Thoracic aorta (tissue), 2 donors: ENCODE measurements at places on chromosomes 3 and 15.
A peak's percentile ranks its signal among the peaks of the same experiment; 100 is the strongest.

GRCh38 chr3:138434276-138434874 is at the start of gene ESYT3:
Gene ESYT3 (plus strand): TSS chr3:138434616. CDS start chr3:138434799, 183 bp downstream.
- peak; percentile 9 for DNase-seq

- no peak for DNase-seq
These were observed 57.2 kb downstream of the NIPA2 start for GRCh38 chr15:22895465-22896190.

DNA sequence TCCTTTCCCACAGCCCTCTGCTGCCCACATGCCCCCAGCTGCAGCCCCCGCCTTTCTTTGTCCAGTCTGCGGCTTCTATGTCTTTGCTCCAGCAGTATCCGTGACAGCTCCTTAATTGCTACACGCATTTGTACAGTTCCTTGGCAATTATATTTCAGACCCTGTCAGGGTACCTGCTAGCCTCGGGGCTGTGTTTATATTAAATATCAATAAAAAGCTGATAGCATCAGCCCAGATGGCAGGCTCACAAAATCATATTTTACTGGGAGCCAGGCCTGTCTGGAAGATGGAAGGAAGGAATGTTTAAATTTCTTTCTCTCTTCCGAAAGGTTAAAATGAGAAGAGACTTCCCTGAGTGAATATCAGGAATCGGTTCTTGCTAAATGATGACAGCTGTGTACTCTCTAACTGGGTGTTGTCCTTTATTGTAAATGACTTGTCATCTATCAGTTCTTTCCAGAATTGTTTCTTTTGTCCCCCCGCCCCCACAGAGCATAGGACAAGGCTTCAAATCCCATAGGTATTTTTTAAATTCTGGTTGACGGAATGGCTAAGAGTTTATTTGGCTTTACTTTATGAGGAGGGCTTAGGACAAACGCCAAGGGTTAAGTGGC is 378.1 kb downstream of the LRTM1 start:
- no peak for DNase-seq

- no peak for DNase-seq
These were observed 6.1 kb downstream of the RHO start for GRCh38 chr3:129534428-129535027.

- DNase-seq: no peak
These were observed 128.3 kb upstream of the GADL1 start for GRCh38 chr3:31022716-31023115.

DNA sequence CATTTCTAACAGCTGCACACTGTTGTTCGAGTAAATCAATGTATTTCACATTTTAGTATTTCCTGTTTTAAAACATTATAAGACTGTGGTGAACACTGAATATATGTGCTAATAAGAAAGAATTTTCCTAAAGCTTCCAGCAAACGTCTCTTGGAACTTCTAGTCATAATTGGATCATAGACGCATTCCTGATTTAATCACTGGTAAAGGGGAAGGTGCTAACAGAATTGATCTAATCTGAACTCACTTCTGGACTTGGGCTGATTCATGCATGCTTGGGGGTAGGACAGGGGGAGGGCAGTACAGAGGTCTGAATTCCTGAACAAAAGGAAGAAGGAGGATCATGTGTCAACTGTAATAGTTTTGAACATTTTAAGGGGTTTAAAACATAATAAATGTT is 7.3 kb upstream of the LEKR1 start:
- no peak for DNase-seq

- no peak for DNase-seq
These were observed 27.9 kb downstream of the FBN1 start for GRCh38 chr15:48617619-48618018.

DNA sequence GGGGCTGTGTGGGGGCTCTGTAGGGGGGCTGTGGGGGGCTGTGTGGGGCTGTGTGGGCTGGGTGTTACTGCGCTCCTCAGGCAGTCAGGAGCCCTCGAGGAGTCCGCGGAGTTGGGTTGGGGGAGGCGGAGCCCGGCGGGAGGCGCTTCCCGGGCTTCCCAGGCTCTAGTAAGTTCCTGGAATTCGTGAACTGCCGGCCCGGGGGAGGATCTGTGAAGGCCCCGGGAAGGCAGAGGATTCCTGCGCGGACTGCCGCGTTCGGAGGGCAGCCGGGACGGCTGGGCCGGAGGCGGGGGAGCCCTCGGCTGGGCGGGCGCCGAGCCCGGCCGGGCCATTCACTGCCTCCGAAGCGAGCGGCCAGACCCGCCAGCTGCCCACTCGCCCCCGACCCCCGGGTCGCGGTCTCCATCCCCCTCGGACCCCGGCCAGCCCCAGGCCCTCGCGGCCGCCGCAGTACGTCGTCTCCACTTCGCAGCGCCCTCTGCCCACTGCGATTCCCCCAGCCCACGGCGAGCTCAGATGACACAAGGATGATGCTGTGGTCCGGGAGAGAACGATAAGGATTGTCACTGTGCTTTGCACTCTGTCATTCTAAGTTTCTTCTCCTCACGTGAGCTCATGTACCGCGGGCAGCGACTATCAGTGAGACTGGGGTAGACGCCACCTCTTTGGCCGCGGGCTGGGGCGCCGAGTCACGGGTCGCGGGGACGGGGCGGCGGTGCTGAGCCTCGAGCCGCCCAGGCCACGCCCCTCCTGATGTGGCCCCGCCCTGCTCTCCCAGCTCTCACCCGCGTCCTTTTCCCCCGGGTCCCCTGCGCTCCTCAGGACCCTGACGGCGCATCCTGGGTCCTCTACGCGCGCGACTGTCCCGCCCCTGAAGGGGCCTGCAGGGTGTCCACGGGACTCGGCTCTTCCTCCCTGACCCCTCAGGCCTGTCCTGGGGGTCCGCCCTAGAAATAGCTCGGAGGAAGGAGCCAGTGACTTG is 65.3 kb downstream of the KLF13 start:
- peak; percentile 70 for DNase-seq

DNA sequence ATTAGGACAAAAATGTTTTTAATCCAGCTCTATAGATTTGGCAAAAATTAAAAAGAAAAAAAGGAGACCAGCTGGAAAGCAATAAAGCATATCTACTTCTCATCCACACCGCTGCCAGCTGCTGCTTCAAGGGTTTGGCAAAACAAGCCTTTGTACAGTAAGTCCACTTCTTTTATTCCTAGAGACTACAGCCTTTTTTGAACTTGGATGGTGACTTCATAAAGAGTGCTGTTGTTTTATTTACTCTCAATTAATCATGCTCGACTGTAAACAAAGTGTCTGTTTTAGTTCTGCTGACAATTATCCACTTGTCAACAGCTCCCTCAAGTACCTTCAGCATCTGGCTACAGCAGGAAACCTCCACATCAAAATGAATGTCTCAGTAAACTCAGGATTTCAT is 12.3 kb upstream of the FOXB1 start:
- DNase-seq: no peak

- no peak for DNase-seq
These were observed 20.8 kb upstream of the FAN1 start for GRCh38 chr15:30882849-30883433.

DNA sequence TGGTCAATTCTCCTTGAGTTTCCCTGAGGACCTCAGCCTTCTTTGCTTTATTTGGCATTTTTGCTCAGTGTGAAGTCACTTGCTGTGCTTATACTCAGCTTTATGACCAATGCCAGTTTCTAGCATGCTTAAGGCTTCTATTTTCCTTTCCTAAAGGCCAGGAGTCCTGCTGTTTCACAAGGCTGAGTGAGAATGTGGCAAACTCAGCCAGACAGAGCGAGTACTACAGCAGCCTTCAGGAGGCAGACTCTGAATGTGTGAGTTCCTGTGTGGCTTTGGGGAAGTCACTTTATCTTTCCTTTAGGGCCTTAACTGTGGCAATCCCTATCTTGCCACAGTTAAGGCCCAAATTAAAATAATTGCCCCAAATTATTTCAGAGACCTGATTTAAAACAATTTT is 213.2 kb upstream of the MRPL3 start:
- DNase-seq: no peak

GRCh38 chr15:52423852-52424251 is 104.8 kb downstream of the MYO5A start:
- DNase-seq: no peak

DNA sequence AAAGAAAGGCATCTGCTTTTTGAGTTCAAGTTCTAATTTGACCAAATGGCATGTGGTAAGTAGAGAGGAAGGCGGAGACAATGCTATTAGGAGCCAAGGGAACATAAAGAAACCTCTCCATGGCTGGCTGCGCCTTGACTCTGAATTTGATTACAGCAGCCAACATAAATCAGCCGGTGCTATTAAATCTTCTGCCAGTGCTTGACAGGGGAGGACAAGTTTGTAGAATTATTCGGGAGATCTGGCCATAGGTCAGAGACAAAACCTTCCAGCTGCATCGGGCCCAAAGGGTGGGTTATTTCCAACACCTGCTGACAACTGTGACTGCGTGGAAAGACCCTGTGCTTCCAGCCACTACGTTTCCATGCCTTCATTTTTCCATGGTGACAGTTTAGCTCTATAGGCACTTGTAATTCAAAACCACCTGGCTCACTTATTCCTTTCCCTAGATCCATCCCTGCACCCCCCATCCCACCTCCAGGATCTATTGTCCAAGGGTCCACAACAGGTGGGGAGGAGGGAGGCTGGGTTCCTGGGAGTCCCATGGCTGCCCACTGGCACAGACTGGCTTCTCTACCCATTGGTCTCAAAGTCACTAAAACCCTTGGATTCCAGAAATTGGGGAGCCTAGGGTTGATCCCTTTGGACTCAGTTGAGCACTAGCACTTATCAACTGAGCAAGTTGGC is 15.9 kb downstream of the COLQ start:
- no peak for DNase-seq

DNA sequence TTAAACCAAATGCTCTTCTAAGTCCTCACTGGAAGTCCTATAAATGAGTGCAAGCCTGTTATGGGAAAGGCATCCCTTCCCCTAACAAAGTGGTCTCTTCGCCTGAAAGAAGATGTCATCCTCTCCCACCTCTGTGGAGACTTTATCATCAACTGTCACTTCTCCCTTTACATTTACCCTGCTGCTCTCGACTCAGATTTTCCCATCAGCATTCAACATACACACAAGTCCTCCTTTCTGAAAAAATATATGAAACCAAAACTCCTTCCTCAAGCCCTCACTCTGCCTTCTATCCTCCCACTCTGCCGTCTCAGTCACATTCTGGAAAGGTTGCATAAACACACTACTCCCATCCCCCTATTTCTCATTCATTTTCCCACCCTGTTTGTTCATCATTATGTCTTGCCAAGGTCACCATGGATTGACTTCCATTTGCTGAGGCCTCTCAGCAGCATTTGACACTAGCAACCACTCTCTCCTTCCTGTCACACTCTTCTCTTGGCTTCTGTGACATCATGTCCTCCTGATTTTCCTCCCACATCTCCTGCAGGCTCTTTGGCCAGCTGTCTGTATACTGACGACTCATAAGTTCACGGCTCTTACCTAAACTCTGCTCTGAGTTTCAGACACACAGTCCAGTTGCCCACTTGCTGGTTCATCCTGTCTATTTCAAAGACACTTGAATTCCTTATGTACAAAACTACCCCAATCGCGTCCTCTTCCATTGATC is 70.3 kb upstream of the SMAD3 start:
- DNase-seq: no peak

- DNase-seq: no peak
These were observed 319.9 kb downstream of the NAALADL2 start for GRCh38 chr3:175179055-175179454.

DNA sequence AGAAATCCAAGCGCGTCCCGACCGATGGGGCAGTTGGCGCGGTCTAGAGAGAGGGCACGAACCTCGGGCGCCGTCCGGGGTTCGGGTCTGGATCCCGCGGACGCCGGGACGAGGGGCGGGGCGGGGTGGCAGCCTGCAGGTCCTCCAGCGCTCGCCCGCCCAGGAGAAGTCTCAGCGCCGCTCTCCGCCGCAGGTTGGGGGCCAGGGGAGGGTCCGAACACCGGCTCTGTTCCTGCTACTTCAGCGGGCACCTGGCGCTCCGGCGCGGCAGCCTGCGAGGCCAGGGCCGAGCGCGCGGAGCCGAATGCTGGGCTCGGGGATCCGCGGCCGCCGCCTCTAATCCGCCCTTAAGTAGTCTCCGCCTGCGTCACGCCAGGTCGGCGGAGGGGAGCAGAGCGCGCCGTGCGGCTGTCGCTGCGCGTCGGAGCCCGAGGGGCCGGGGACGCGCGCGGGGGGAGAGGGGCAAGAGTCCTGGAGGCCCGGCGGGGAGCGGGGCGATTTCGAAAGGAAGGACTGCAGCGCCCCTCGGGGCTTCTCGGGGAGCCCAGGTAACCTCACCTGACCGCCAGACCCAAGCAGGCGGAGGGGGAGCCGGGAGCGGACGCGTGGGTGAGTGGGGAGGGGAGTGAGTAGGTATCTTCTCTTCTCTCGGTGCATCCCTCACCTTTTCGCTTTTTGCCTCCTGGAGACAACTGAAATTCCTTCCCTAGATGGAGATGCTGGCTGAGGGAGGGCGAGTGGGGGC is at the start of gene GJD2:
Gene GJD2 (minus strand): TSS at position 325 of the 745 bp plus-strand sequence. CDS start 510 bp downstream, outside the sequence.
- no peak for DNase-seq

DNA sequence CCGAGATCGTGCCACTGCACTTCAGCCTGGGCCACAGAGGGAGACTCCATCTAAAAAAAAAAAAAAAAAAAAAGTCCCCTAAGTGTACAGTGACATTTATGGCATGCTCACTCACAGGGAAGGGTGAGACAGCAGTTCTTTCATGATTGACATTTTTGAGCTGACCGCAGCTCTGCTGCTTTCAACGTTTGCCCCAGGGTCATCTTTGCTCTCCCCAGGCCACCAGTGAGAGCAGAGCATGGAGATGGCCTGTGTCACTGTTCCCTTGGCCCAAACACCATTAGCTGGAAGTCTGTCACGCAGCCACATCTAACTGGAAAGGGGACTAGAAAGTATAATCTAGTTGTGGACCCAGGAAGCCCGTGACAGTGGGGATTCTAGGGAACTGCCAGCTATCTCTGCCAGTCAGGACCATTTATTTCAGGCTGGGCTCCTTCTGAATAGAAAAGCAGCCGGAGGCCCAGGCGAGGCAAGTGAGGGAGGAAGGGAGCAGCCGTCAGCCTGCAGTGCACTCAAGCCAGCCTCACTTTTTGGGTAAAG is 193.4 kb upstream of the HES1 start:
- no peak for DNase-seq
